ENCODE measurements at places on chromosomes 6 and 20.

DNA sequence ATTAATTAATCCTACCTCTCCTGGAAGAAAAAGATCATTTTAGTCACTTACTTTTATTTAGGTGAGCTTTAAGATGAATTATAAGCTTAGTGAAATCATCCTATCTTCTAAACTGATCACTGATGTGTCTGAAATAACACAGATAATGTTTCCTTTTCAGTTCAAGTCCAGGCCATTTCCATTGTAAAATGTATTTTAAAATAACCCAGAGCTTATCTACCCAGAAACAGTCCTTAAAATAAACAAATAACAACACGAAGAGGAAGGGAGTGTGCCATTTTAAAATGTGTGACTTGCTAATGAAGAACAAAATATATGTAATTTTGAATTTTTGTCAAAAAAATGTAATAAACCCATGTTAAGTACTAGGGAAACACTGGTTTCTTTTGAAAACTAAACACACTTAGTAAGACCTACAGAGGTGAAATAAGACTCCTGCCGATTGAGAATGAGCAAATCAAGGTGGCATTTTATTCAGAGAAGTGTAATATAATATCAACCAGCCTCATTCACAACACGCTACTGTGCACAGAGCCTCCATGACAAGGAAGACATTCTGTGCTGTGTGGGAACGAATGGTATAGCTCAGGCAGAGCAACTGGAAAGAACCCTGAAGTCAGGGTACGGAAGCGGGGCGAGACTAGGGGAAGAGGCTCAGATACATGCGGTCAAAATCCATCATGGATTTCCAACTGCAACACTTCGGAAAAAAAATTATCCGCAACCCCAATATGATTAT, 7.7 kb downstream of the LRP11 start:
- DNase-seq, result no peak

DNA sequence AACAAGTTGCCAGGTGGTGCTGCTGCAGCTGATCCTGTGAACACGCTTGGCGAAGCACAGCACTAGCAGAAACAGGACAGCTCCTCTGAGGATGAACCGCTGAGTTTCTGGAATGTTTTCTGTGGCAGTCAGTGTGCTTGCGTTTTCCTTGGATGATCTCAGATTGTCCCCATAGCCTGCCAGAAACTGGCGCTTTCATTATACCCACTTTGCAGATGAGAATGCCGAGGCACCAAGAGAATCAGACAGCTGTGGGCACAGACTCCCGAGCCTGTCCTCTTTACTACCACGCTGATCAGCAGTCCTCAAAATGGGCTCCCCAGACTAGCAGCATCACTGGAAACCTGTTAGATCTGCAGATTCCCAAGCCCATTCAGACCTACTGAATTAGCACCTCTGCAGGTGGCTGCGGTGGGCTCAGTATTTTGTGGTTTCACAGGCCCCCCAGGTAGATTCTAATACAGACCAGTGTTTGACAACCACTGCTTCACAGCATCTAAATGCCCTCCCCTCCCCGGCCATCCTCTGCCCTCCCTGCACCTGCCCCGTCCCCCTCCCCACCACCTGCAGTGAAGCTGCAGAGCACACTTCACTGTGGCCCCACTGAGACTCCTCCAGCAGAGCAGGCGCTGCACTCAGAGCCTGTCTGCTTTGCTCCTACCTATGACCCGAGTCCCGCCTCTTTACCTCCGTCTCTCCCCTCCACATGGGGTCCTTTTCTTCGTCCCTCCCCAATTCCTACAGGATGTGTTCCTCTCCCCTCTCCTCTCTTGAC, 29.6 kb downstream of the SPATA2 start:
- no peak for DNase-seq

DNA sequence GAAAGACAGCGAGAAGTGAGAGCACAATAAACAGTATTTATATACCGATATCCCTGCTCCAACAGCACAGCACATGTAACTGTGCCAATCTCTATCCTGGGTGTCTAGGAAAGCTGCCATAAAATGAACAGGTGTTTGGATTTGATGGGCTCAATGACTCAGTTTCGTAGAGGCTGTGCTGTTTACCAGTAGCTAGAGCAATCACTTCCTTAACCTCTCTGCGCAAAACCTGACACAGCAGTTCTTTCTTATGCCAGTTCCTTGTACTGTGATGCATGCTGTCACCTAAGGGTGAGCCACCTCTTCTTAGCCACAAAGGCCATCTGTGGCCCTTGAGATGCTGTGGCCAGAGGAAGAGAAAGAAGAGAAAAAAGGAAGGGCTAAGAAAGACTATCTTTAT, 59.3 kb downstream of the SHPRH start:
- DNase-seq, result no peak

DNA sequence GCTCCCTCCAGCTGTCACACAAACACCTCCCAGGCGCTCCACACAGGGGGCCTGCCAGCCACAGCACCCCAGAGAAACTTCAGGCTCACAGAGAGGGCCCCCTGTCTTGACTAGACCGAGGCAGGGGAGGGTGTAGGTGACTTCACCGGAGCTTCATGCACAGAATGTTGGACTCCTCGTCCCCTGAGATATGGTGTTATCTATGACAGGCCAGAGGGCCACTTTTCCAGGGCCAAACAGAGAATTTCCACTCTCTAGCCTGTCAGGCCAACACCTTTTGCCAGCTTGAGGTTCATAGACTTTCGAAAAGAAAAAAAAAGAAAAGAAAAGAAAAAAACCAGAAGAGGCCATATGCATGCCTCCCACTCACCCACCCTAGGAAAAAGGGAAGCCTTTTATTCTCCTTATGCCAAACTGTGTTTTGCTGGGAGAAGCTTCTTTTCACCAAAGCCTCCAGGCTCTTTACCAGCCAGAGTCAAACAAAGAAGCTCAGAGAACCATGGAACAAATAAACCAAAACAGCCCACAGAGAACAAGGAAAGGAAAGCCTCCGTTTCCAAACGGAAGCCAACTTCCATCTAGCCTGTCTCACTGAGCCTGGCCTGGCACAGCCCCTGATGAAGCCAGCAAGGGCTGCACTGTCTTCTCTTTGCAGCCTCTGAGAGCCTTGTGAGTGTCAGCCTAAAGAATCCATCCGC, 313.2 kb upstream of the JARID2 start:
- no peak for DNase-seq

DNA sequence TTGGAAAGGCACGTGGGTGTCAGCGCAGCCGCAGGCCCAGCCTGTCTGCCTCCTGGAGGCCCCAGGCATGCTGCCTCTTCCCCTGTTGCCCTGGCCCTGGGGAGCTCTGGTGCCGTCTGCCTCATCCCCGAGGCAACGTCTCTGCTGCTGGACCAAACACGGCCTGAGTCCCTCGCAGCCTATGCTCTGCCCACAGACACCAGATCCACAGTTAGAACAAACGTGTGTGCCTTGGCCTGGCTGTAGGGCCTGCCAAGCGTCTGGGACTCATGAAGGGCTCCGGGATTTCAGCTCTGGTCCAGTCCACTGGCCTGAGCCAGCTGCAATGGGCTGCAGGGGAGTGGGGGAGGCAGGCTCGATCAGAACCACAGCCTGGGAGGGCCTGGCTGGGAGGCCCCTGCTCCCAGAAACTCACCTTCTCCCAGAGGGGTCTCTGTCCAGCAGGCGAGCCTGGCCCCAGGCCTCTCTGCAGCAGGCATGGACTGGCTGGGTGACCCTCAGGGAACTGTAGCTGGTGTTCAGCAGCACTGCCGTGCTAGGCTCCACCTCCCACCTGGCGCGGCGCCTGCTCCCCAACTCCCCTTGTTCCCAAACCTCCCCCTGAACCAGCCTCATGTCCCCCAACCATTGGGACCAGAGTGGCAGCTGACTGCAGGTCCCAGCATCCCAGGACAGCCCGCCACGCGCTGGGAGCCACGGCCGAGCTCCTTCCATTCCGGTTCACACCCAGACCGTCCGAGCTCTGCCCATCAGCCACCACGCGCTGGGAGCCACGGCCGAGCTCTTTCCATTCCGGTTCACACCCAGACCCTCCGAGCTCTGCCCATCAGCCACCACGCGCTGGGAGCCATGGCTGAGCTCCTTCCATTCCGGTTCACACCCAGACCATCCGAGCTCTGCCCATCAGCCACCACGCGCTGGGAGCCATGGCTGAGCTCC, 197.0 kb downstream of the DLL1 start:
- no peak for DNase-seq

- no peak for DNase-seq
Observed at GRCh38 chr6:42555477-42556457, 8.1 kb upstream of the UBR2 start.
